Astrocyte (in vitro differentiated cells and primary cell): ENCODE measurements at places on chromosomes 6 and 20. TPM values are rescaled to one million over a fixed set of nuclear protein-coding genes. Genes with fewer than 3 reads are reported as not detected.
A peak's percentile ranks its signal among the peaks of the same experiment; 100 is the strongest.

- H3K4me3 ChIP-seq = no peak overlapping the region
- H3K36me3 ChIP-seq = no peaks in the 10 kb centered on the region
- no peak for DNase-seq
- H3K4me1 ChIP-seq = no peaks in the 10 kb centered on the region
Measured at GRCh38 chr6:13446381-13446780, 41.0 kb downstream of the GFOD1 start.

SLC13A3 gene
- 0.50 and 0.66 TPM in 2 replicates for total RNA-seq

OR2H1 gene
- total RNA-seq = not detected in 2 replicates

HLA-DRB5 gene
- total RNA-seq = not detected in 2 replicates

GLP1R gene
- not detected in 2 replicates for total RNA-seq

IPCEF1 gene
- 0.16 and 0.24 TPM in 2 replicates for total RNA-seq

- peak; percentile 49 for DNase-seq
- H3K4me3 ChIP-seq = no peak overlapping the region
- peak overlapping the region; percentile 16 for H3K27ac ChIP-seq
- H3K36me3 ChIP-seq = no peaks in the 10 kb centered on the region
- peaks cover 12% of the 10 kb centered on the region for H3K4me1 ChIP-seq
- no peaks in the 10 kb centered on the region for H3K27me3 ChIP-seq
Measured at GRCh38 chr20:51497542-51498467, 44.7 kb downstream of the NFATC2 start.

ACTR5 gene
- total RNA-seq = 3.7 and 4.0 TPM in 2 replicates

DNA sequence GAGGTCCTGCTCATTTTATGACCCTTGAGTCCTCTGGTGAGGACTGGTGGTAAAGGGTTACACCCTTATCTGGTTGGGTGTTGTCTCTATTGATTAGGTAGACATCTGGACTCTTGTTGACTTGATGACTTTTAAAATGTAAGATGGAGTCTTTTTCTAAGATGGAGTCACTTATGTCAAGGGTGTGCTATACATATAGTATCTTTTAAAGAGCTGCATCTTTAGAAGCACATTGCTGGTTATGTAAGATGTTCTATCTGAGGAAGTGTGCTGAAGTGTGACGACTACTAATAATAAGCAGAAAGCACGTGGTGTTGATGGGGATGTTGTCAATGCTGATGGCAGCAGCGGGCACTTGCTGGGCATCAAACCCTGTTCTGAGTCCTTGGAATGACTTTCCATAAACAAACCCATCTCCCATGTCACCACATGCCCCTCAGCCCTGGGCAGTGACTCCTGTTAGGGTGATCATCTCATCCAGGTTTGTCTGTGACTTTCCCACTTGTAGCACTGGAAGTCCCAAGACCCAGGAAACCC is 229.6 kb downstream of the EYA2 start:
- H3K27me3 ChIP-seq = no peaks in the 10 kb centered on the region
- peak; percentile 40 for DNase-seq
- H3K4me3 ChIP-seq = no peak overlapping the region
- peaks cover 33% of the 10 kb centered on the region for H3K4me1 ChIP-seq
- peak overlapping the region; percentile 94 for H3K27ac ChIP-seq

GRCh38 chr6:127332383-127332961 is 10.9 kb downstream of the ECHDC1 start:
- H3K27ac ChIP-seq = no peak overlapping the region
- no peak overlapping the region for H3K4me3 ChIP-seq
- H3K36me3 ChIP-seq = peaks cover 3% of the 10 kb centered on the region
- H3K27me3 ChIP-seq = no peaks in the 10 kb centered on the region
- H3K4me1 ChIP-seq = peaks cover 7% of the 10 kb centered on the region

DNA sequence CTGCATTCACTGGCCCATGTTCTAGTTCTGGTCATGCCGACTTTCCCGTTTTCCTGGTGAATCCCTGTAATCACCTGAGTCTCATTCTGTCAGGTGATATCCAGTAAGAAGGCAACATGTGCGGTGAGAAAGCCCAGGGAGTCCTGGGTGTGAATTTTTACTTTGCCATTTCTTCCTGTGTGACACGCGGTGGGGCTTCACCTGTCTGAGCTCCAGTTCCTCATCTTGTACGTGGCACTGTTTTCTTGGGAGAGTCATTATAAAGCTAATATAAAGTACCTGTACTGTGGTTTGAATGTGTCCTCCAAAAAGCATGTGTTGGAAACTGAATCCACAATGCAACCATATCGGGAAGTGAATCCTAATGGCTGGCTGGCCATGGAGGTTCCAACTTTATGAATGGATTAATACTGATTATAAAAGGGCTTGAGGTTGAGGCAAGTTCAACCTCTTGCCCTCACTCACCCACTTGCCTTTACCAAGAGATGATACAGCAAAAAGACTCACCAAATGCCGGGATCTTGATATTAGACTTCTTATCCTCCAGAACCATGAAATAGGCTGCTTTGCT is 5.1 kb downstream of the HLA-E start:
- H3K4me1 ChIP-seq = peaks cover 11% of the 10 kb centered on the region
- H3K36me3 ChIP-seq = peaks cover 16% of the 10 kb centered on the region
- DNase-seq = no peak
- no peaks in the 10 kb centered on the region for H3K27me3 ChIP-seq
- H3K4me3 ChIP-seq = no peak overlapping the region
- H3K27ac ChIP-seq = no peak overlapping the region

GRCh38 chr6:108662702-108663101 is 102.0 kb downstream of the FOXO3 start:
- no peak for DNase-seq
- no peak overlapping the region for H3K27ac ChIP-seq
- no peaks in the 10 kb centered on the region for H3K27me3 ChIP-seq

DNA sequence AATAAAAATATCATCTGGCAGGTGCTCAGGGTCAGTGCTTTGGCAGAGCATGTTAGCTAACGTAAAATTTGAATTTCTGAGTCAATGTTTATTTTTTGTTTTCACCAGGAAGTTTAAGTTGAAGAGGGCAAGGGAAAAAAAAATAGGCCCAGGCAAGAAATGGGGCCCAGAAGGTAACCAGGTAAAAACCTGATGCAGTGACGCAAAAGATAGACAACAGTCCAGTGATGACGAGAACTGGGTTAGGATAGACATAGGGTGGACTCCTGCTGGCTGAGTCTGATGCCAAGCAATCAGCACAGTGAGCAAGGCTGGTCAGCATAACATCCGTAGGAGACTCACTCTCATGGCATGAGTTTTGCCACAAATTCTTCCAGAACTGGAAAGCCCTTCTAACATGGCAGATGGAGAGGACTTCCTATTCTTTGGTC is 42.2 kb downstream of the ZHX3 start:
- no peak overlapping the region for H3K4me3 ChIP-seq
- no peaks in the 10 kb centered on the region for H3K27me3 ChIP-seq
- no peak overlapping the region for H3K27ac ChIP-seq
- peaks cover 7% of the 10 kb centered on the region for H3K4me1 ChIP-seq

GRCh38 chr6:82761674-82762345 is 303.8 kb downstream of the UBE3D start:
- H3K27ac ChIP-seq = no peak overlapping the region
- H3K4me1 ChIP-seq = no peaks in the 10 kb centered on the region
- H3K27me3 ChIP-seq = no peaks in the 10 kb centered on the region
- no peaks in the 10 kb centered on the region for H3K36me3 ChIP-seq
- no peak overlapping the region for H3K4me3 ChIP-seq

SMIM8 gene
- 6.9 and 7.6 TPM in 2 replicates for total RNA-seq

- DNase-seq = no peak
- no peaks in the 10 kb centered on the region for H3K36me3 ChIP-seq
- H3K4me3 ChIP-seq = no peak overlapping the region
- H3K27me3 ChIP-seq = peaks cover 7% of the 10 kb centered on the region
- no peaks in the 10 kb centered on the region for H3K4me1 ChIP-seq
Measured at GRCh38 chr20:63046841-63047240, 40.1 kb upstream of the BHLHE23 start.

- no peak overlapping the region for H3K27ac ChIP-seq
- H3K4me1 ChIP-seq = peaks cover 12% of the 10 kb centered on the region
- H3K36me3 ChIP-seq = no peaks in the 10 kb centered on the region
- H3K27me3 ChIP-seq = no peaks in the 10 kb centered on the region
- no peak overlapping the region for H3K4me3 ChIP-seq
Measured at GRCh38 chr6:38459291-38459690, 180.4 kb downstream of the BTBD9 start.

DNA sequence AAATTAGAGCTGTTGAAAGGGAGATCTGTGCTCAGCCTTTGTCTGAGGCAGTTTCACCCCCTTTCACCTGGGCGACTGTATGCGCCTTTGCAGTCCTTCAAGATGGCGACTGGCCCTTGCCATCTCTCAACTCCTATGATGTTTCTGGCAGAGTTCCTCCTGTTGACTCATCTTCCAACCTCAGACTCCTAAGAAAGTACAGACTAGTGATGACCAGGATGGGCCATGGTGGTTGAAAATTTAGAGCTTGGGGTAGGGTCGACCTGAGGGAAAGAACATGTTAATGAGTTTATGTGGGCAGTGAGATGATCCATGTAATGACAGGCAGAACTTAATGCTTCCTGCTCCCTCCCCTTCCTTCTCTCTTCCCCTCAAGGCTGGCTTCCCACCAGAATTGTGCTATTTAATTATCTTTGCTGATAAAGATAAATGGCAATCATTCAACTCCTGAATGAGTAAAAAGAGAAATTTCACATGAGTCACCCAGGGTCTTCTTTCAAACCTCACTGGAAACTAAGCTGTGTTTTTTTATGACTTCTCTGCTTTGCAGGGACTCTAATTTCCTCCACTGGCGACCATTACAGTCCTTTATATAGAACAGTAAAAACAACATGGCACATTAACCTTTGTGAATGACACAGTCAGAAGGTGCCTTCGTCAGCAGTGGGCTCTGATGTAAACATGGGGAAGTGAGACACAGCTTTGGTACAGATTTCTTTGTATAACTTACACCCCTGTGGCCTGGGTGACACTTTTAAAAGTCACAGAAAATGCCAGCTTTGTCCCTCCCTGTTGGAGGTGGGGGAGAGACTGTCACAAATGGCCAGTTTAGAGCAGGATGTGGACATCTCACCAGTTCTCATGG is 103.5 kb downstream of the SCP2D1 start:
- H3K27ac ChIP-seq = no peak overlapping the region
- no peak for DNase-seq
- H3K36me3 ChIP-seq = no peaks in the 10 kb centered on the region
- H3K27me3 ChIP-seq = no peaks in the 10 kb centered on the region
- no peak overlapping the region for H3K4me3 ChIP-seq

SALL4 gene
- total RNA-seq = 15.0 and 21.7 TPM in 2 replicates

STX11 gene
- total RNA-seq = 1.9 and 2.0 TPM in 2 replicates

- no peak overlapping the region for H3K4me3 ChIP-seq
- no peak overlapping the region for H3K27ac ChIP-seq
- no peak for DNase-seq
Measured at GRCh38 chr6:35929601-35930000, 8.7 kb upstream of the SRPK1 start.

- H3K27me3 ChIP-seq = peaks cover 21% of the 10 kb centered on the region
- no peaks in the 10 kb centered on the region for H3K36me3 ChIP-seq
- H3K4me1 ChIP-seq = no peaks in the 10 kb centered on the region
Measured at GRCh38 chr6:33136310-33136900, 55.9 kb downstream of the COL11A2 start.

DNA sequence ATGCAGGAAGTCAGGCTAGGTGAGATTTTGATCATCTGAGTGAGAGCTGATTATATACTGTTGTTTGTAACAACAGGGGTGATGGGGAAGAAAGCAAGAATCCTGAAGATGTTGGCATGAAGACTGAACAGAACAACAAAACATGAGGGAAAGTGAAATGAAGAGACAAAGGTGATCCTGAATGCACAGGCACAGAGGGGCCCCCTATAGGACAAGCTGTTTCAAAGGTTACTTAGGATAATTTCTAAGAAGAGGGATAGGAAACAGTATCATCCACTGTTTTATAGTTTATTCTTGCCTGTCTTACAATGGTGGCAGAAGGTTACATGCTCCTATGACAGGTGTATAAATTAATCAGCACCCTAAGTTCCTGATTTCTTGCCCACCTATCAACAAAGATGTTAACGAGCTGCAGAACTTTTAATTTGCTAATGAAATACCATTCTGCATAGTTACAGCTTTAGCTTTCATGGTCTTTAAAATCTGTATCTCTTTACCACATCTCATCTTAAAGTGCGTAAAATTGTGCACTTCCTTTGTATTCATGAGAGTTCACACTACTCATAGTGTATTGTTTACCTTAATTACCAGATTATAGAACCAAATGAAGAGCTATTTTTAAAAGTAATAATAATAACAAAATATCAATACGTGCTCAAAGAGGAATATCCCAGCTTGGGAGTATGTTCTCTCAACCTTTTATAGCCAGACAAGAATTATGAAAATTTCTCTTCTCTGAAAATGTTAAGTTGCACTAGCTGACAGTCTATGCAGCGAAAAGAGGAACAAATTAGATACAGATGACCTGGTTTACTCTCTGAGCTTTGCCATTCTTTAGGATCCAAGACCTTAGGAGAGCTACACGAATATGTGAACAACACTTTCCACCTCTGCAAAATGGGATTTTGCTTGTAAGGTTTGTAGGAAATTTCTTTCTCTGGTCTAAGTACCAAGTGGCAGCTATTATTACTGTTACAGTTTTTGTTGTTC is 192.5 kb downstream of the EDN1 start:
- no peaks in the 10 kb centered on the region for H3K36me3 ChIP-seq
- H3K4me3 ChIP-seq = no peak overlapping the region
- H3K4me1 ChIP-seq = peaks cover 25% of the 10 kb centered on the region
- H3K27me3 ChIP-seq = no peaks in the 10 kb centered on the region
- DNase-seq = no peak

DNA sequence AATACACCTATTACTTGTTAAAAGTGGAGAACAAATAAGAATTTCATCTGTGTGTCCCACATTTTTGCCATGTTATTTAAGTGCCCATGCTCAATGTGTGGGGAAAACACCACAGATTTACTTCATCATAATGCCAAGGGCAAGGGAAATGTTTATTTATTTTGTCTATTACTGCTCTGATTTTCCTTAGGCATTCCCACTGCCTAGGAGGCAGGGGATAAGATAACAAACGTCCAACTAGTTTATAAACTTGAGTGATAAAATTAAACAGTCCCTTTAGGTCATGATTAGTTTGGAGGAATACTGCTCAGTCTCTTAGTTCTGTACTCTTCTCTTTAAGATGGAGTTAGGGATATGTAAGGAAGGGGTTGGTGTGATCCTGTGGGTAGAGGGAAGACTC is 598.4 kb upstream of the MARCKS start:
- no peak overlapping the region for H3K4me3 ChIP-seq
- no peak overlapping the region for H3K27ac ChIP-seq
- no peaks in the 10 kb centered on the region for H3K36me3 ChIP-seq
- no peaks in the 10 kb centered on the region for H3K4me1 ChIP-seq
- H3K27me3 ChIP-seq = no peaks in the 10 kb centered on the region

ARG1 gene
- total RNA-seq = not detected in 2 replicates

DNA sequence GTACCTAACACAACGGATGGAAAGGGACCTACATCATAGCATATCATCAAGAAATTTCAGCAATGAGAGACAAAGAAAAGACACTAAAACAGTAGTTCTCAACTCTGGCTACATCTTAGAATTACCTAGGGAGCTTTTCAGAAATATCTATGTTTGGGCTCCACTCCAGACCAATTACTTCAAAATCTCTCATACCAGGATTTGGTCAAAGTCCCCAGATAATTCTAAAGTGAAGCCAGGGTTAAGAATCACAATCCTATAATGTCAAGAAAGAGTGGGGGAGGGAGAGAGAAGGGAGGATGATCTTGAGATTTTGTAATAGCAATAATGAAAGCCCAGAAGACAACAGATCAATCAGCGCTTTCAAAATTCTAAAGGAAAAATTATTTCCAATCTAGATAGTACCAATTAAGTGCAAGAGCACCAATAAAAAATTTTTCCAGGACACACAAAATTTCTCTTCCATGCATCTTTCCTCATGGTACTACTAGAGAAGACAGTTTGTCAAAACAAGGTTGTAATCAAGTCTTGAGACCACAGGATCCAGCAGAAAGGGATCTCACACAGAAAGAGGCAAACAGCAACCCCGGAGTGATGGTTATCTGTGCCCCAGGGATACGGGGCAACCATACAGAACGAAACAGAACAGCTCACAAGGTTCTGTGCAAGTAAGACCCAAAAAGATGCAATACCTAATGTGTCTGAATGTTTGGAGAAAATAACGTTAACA is 152.9 kb upstream of the DST start:
- no peak overlapping the region for H3K4me3 ChIP-seq
- H3K27me3 ChIP-seq = no peaks in the 10 kb centered on the region
- peak overlapping the region; percentile 49 for H3K27ac ChIP-seq
- no peak for DNase-seq
